ENCODE measurements at places on chromosomes 1 and 21.
A peak's percentile ranks its signal among the peaks of the same experiment; 100 is the strongest.

GRCh38 chr21:38955495-38955894 is 149.8 kb downstream of the ETS2 start:
- no peak for DNase-seq

DNA sequence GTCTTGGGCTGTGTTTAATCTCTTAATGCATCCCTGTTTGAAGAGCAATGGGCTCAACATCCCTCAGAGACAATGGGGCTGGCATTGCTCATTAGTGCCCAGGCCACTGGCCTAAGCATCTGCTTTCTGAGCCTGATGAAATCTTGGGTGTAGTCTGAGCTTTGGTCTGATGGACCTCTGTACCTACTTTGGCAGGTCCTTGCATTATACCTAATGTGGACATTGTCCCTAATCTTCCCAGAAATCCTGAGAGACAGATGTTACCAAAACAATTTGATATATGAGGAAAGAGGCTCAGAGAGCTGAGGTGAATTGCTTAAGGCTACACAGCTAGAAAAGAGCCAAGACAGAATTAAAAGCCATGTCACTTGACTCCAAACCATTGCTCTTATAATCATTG is 95.0 kb downstream of the PTPRU start:
- DNase-seq: no peak

- no peak for DNase-seq
Observed at GRCh38 chr1:58999676-59000075, 215.8 kb upstream of the JUN start.

DNA sequence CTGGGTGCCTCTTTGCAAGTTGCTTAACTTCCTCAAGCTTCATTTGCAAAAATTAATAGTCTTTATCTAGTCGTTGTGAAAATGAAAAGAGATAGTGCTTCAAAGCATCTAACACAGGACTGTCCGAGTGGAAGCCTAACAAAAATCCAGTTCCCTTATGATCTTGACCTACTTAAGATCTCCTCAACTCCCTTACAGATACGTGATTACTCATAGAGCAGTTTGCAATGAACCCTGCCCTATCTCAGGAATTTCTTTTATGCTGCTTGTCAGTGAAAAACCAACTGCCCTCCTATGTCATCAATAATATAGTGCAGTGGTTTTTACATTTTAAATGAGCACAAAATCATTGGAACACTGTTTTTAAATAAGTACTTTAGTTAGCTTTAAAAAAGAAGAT is 314.3 kb downstream of the BACH1 start:
- no peak for DNase-seq

DNA sequence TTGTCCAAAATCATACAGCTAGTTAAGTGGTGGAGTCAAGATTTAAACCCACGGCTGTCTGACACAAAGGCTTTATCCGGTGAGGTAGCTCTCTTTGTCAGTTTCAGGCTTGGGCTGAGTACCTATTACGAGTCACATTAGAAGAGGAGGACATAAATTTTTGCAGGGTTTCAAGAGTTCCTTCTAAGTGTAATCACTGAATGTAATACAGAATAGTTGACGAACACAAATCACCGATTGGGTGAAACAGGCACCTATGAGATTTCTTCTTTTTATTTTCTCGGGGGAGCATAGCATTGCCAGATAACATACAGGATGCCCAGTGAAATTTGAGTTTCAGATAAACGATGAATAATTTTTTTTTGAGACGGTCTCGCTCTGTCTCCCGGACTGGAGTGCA is 847 bp downstream of the PSMD4 start:
- peak; percentile 29 for DNase-seq

DNA sequence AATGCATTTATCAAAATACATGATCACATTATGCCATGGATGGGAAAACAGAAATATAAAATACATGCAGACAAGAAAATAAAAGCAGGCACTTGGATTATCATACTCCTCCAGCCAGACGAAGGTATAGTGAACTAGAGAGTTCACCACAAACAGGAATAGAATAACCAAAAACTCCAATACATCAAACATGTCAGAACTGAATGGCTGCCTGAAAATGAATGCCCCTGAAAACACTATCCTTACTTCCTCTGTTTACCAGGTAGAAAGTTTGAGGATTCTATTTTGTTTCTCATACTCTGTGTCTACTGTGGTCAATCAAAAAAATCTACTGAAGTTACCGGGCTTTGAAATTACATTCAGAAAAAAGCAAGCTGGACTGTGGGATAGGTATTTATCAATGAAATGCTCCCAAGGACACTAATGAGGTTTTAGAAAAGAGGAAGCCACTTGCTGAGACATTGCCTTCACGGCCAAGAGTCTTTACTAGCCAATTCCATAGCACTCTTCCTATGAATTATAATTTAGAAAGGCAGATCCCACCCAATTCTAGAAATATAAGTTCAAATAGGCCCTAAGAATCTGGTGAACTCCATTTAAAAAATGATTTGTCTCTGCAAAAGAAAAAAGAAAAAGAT is 197.7 kb downstream of the SMYD3 start:
- DNase-seq: no peak

- DNase-seq: peak; percentile 46
Observed at GRCh38 chr21:43880111-43880985, 15.3 kb downstream of the AGPAT3 start.

- no peak for DNase-seq
Observed at GRCh38 chr1:113031171-113031933, 41.6 kb upstream of the LRIG2 start.

- no peak for DNase-seq
Observed at GRCh38 chr1:44817771-44818495, 9.6 kb downstream of the BTBD19 start.

GRCh38 chr1:150553392-150554085 is 4.3 kb downstream of the ADAMTSL4 start:
- no peak for DNase-seq

DNA sequence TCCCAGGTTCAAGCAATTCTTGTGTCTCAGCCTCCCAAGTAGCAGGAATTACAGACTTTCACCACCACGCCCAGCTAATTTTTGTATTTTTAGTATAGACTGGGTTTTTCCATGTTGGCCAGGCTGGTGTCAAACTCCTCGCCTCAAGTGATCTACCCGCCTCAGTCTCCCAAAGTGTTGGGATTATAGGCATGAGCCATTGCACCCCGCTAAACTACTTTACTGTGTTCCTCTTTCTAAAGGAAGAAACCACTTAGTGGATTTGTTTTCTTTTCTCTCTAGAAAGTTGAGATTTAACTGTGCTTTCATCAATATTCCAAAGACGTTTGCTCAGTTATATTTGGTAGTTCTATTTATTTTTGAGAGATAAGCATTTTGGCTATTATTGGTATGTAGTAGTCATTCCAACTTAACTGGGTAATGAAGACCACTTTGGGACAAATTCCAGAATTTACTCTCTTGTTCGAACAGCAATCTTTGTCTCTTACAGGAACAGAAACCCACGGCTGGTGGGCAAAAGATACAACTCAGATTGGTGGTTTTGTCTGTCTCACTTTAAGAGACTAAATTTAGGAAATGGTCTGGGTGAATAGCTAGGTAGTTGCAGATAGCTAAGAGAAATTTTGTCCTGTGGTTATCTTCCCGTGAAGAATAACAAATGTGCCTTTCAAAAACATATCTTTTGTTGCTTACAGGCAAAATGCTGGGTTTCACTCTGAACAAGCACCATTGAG is 103.5 kb upstream of the CD55 start:
- no peak for DNase-seq

DNA sequence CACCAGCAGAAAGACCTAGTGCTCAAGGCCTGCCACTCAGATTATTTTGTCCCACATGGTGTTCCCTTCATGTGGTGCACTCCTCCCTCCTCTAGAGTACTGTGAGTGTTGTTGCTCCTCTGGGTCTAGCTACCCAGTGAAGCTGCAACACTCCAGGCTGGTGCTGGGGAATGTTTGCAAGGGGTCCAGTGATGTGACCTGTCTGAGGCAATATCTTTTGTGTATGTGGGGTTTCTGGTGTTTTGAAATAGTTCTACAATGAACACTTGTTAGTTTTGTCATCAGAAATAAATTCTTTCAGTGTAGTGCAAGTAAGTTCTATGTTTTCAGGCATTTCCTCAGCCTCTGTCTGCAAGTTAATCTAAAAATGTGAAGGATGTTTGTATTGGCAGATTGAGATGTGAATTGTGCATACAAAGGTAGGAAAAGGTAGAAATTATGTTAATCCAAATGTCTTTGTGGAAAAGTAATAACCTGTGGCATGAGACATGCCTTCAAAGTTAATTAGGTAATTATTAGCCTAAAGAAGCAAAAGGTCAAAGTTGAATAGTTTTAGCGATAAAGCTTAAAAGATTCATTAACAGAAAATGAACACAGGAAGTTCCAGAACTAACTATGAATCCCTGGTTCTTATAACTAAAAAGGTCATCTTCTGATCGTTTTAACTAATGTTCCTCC is 616.8 kb downstream of the LTN1 start:
- DNase-seq: no peak

GRCh38 chr1:23018661-23019093 is 591 bp upstream of the KDM1A start:
- no peak for DNase-seq

DNA sequence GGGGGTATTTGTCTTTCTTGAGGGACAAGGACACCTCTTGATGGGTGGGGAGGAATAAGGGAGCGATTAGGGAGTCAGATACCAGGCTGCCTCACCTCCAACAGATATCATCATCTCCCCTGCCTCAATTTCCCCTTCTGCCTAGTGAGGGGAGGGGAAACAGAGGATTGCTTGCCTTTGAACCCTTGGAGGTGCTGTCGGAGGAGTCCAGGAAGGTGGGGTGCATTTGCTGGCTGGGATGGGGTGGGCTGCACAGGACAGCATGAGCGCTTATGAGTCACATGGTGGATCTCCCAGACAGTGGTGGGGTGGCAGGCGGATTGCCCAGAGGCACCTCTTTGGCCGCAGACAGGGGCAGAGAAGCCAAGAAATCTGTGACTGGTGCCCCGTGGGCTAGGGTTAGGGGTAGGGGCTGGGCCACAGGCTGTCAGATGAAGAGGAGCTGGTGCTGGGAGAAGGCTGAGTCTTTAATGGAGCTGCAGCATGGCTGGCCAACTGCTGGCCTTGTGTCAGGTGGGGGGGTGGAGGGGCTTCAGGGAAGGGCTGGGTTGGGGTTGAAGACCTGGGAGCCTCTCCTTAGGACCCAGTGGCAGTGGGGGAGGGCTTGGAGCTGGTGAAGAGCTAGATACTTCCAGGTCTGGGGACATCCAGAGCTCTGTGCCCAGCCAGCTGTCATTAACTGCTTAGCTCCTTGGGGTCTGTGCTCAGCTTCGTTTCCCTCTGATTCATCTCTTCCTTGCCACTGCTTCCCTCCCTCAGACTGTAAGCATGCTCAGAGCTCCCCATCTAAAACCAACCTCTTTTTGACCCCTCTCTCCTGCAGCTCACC is 7.0 kb upstream of the ADORA1 start:
- no peak for DNase-seq

DNA sequence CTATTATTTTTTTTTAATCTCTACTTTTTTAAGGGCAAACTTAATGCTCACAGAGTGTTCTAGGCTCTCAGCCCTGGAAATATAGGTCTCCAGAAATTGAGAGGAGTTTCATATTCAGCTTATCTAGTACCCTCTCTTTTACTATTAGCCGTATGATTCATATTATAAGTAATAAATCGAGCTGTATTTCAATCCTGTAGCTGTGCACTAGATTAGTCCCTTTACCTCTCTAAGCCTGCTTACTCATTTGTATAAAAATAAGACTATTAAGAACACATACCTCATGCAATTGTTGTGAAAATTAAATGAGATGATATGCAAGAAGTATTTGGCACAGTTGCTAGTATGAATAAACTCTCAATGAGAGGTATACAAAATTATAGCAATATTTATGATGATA is 128.2 kb upstream of the HOOK1 start:
- no peak for DNase-seq

DNA sequence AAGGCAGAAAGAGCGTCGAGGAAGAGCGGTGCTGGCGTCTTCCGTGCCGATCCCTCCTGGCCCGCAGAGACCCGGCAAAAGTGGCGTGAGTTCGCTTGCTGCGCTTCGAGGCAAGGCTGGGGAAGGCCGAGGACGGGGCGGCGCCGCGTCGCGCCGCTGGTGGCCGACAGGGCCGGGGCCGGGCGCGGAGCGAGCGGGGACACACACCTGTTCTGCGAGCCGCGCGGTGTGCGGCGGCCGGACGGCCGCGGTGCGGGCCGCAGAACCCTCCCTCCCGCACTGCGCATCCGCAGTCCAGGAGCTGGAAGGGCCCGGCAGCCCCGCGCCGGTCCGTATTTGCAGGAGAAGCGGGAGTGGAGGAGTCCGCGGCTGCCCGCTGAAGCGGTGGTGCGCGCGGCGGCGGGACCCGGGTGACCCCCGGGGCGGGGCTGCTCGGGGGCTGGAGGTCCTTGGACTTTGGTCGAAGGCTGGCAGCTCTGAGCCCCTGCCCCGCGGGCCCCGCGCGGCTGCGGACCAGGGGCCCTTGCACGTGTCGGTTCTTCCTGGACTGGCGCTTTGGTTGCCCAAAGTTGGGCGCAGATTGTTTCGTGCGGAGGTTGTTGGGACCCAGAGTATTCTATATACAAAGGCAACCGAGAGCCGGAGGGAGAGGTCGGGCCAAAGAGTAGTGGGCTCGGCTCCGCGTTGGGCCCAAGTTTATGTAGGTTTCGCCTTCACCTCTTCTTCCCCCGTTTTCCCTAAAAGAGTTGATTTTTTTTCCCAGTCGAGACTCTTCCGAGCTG is 2.6 kb downstream of the RNF220 start:
- no peak for DNase-seq

DNA sequence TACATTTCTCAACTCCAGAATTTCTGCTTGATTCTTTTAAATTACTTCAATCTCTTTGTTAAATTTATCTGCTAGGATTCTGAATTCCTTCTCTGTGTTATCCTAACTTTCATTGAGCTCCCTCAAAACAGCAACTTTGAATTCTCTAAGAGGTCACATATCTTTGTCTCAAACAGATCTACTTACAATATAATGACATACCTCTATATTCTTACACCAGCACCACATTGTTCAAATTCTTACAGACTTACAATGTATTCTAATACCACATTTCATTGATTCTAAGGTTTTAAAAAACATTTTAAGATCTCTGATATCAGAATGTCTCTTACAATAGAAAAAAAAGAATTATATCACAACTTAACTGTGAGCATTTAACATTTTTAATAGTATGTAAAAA is 77.4 kb downstream of the DIRAS3 start:
- no peak for DNase-seq

- no peak for DNase-seq
Observed at GRCh38 chr1:53416269-53416813, 42.9 kb upstream of the DMRTB1 start.

GRCh38 chr1:75174031-75174760 is 40.0 kb downstream of the LHX8 start:
- DNase-seq: no peak

GRCh38 chr1:172654535-172654934 is 4.4 kb upstream of the FASLG start:
- no peak for DNase-seq

Data from hematopoietic multipotent progenitor cell treated with erythropoietin and hydrocortisone succinate and interleukin-3 and kit ligand, for 17 days (in vitro differentiated cells).